Right cardiac atrium (tissue), 5 donors: ENCODE measurements at places on chromosomes 11 and 22. TPM values are rescaled to one million over a fixed set of nuclear protein-coding genes. Genes with fewer than 3 reads are reported as not detected.

DNA sequence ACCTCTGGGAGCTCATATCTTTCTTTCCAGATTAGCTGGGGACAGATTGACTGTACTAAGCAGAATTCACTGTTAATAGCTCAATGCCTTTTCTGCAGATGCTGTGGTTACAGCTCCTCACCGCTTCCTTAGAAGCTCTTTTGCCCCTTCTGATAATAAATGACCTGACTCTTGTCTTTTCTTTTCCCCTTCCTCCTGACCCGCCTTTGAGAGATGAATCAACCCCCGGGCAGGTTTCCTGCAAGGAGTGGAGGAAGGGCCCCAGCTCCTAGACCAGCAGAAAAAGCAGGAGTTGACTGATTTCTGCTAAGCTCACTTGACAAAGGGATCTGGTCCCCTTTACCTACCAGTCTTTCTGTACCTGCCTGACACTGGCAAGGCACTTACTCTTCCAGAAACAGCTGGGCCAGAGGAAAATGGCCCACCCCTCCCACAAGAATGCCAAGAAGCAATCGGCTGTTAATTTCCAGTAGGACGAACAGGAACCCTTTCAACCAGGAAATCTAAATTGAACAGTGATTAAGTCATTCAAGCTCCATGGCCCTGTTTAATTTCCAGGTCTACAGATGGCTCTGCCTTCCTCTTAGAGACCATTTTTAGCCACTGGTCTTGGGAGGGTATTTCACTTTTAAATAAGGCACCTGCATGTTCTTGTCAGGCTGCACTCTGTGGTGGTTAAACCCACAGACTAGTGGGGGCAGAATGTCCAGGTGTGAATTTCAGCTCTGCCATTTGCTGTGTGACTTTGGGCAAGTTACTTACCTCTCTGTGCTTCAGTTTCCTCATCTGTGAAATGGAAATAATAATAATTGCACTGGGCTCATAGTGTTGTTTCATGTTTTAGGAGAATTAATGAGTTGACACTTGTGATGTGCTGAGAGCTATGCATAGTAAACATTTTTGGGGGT is 67.5 kb downstream of the PRR5L start:
- DNase-seq: no peak

GRCh38 chr11:35907648-35908431 is 36.0 kb upstream of the LDLRAD3 start:
- no peak for DNase-seq

DNA sequence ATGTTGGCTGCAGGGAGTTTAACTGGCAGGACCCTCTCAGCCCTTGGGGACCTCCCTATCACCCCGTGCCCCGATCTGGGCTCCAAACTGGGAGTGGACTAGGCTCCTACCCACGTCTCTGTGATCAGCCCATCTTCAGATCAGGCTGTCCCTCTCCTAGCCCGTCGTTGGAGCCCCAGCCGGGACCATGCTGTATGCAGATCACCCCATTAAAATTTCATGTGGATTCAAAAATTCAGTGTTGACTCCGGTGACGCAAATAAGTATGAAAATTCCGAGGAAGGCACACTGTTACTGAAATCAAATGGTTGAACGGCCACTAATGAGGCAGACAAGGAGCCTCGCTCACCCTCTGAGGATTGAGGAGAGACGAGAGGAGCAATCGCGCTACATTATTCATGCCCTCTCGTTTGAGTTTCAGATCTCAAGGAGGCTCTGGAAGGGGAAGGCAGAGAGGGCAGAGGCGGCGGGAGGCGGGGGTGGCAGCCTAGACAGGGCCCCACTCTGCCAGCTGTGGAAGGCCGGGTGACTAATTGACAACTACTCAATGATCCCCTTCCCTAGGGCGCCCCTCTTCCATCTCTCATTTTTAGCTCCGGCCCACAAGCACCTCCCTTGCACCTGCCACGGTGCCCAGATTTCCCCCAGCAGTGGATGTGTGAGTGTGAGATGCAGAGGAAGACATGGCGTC is 255.4 kb downstream of the MIAT start:
- no peak for DNase-seq

PKP3 gene
- total RNA-seq: 0.86 TPM

CCDC134 gene
- total RNA-seq: 5.4 TPM

DNA sequence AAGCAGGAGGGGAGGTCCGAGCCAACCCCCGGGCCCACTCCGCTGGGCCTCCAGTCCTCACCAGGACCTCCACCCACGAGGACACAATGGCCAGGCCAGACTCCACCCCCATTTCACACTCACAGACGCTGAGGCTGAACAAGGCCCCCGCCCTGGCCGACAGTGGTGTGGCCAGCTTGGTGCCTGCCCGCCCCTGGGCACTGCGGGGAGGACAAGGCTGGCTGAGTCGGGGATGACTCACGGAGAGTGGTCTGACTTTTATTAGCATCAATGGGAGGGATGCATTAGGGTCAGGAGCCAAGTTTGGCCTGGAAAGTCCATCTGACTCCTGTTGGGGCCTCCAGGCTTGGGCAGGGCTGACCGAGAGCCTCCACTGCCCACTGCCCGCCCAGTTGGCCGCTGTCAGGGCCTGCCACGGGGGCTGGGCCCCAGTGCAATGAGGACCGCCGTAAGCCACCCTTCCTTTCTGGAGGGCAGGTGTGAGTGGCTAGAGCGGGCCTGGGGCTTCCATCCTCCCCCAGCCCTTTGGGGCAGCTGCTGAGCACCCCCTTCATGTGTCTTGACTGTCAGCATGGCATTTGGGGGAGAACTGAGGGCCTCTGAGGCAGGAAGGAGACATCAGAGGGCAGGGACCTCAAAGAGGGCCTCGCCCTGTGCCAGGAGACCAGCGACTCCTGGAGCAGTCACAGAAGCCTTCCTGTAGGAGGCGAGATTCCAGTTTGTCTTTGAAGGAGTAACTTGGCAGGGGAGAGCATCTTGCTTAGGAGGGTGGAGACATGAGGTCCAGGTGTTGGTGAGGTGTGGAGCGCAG is 10.6 kb downstream of the TSPAN32 start:
- peak; percentile 79 for DNase-seq

- DNase-seq: no peak
Measured at GRCh38 chr22:38944653-38945052, 12.8 kb upstream of the APOBEC3A start.

MAFF gene
- 13.7 TPM for total RNA-seq

DDTL gene
- 2.4 TPM for total RNA-seq

GRCh38 chr11:72814286-72815109 is at the start of gene ATG16L2:
TSS of gene ATG16L2 (plus strand) at chr11:72814411. CDS start at chr11:72814446, 35 bp downstream.
- peak; percentile 87 for DNase-seq

DNA sequence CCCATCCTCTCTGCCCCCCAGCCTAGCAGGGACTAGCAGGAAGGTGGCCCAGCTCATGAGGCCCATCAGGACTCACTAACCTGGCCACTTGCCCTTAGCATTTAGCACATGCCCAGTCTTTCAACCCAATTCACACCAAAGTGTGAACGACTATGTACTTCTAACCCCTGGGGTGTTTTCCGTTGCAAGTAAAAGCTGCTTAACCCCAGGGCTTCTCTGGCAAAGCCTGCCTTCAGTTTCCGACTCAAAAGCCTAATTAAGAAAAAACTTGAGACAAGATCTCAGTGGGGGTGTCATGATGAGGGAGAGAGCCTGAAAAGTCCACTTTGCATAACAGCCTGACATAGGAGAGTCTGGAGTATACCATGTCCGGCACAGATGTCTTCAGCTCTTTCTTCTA is 347.8 kb downstream of the MN1 start:
- no peak for DNase-seq

- no peak for DNase-seq
Measured at GRCh38 chr11:43830928-43831440, 49.6 kb upstream of the ALKBH3 start.
